T-cell (primary cell): ENCODE measurements at places on chromosomes 1 and 21. TPM values are rescaled to one million over a fixed set of nuclear protein-coding genes. Genes with fewer than 3 reads are reported as not detected.

The TEDDM1 gene
- total RNA-seq = not detected

The CD1E gene
- not detected for total RNA-seq

DNA sequence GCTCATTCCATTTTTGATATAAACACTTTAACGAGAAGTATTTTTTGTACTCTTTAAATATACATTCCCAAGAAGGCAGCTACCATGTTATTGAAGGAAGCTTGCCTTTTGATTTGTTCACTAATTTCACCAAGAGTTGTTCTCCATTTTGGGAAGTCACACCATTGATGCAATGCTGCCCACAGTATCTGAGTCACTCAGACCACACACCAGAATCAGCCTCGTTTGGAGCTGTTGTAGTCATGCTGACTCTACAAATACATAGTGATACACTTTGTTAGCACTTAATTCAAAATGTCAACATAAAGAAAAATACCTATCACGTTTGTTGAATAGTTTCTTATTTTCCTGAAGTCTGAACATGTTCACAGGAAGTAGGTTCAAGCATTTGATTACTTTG lies 78.7 kb downstream of the PAPPA2 start:
- no peak overlapping the region for H3K4me3 ChIP-seq
- no peaks in the 10 kb centered on the region for H3K27me3 ChIP-seq
- no peak overlapping the region for H3K27ac ChIP-seq
- H3K4me1 ChIP-seq = no peaks in the 10 kb centered on the region
- H3K36me3 ChIP-seq = no peaks in the 10 kb centered on the region

DNA sequence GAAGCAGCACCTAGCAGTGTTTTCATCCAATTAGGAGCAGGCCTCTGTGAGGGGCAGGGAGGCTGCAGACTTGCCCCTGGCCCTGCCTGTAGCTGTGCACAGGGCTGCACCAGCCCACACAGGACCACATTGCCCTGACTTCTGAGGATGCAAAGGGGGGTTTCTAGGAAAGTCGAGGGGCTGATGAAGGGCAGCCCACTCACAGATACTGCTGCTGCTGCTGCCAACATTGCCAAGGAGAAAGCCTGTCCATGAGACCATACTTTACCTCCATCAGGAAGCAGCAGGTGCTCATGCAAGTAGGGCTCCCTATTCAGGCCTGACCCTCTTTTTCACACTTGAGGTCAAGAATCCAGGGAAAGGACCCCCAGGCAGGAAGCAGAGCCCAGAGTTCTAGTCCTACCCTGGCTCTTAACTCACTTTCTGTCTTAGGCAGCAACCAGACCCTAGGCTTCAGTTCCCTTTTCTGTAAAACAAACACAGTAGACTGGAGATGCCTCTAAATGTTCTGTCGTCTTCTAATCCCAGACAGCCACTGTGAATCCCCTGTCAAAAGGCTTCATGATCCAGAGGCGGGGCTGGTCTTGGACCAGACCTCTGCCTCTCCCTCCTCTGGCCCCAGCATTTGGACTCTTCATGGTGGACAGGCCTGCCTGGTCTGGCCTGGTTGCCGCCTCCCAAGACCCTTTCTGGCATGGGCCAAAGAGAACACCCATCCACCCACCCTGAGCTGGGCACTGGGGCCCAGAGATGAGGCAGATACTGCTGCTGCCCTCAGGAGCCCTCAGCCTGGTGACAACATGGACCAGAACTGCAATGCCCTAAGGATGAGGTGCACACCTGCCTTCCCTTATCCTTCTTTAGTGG lies 120.2 kb downstream of the GLIS1 start:
- H3K4me1 ChIP-seq = no peaks in the 10 kb centered on the region
- no peak overlapping the region for H3K27ac ChIP-seq
- H3K4me3 ChIP-seq = no peak overlapping the region
- H3K36me3 ChIP-seq = no peaks in the 10 kb centered on the region

DNA sequence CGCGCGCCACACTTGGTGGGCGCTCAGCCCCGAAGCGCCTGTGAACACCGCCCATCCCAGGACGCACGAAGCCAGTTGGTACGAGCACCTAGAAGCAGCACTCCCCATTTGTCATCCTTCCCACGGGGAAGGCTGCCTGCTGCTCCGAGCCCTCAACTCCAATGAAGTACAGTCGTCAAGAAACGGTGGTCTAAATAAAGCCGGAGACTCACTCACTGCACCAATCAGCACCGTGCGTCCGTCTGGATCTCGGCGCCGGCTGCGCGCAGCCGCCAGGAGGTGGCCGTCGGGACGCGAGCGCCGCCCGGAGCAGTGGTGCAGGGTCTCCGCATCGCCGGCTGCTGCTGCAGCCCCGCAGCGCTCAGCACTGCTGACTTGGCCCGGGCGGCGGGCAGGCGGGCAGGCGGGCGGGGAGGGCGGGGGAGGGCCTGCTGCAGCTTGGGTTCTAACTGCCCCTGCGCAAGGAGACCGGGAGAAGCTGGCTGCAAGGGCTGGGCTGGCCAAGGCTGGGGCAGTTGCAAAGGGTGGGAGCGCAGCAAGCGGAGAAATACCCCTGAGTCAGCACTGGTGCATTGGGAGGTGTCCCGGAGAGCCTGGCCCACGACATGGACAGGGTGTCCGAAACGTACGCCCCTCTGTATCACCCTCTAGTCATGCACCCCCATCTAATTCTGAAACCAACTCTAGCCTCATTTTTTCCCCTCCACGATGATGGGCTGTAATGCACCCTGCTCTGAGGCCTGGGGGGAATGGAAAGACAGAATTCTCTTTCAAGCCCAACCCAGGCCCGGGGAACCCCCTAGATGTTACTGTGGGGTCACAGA lies 35.8 kb upstream of the H6PD start:
- no peaks in the 10 kb centered on the region for H3K36me3 ChIP-seq
- H3K27ac ChIP-seq = no peak overlapping the region
- peak overlapping the region; percentile 35 for H3K4me3 ChIP-seq
- H3K27me3 ChIP-seq = peaks cover 79% of the 10 kb centered on the region
- no peak for DNase-seq

- H3K4me3 ChIP-seq = no peak overlapping the region
- no peaks in the 10 kb centered on the region for H3K4me1 ChIP-seq
- no peak for DNase-seq
- no peaks in the 10 kb centered on the region for H3K27me3 ChIP-seq
- no peak overlapping the region for H3K27ac ChIP-seq
Observed at GRCh38 chr1:66641891-66642473, 108.0 kb downstream of the SGIP1 start.

GRCh38 chr1:197304638-197305200 lies 36.7 kb downstream of the CRB1 start:
- no peak for DNase-seq
- no peak overlapping the region for H3K27ac ChIP-seq
- no peak overlapping the region for H3K4me3 ChIP-seq
- no peaks in the 10 kb centered on the region for H3K27me3 ChIP-seq
- no peaks in the 10 kb centered on the region for H3K4me1 ChIP-seq

- no peak overlapping the region for H3K27ac ChIP-seq
- no peaks in the 10 kb centered on the region for H3K36me3 ChIP-seq
- no peak for DNase-seq
- peaks cover 31% of the 10 kb centered on the region for H3K4me1 ChIP-seq
- no peak overlapping the region for H3K4me3 ChIP-seq
- no peaks in the 10 kb centered on the region for H3K27me3 ChIP-seq
Observed at GRCh38 chr1:32311709-32312393, 20.0 kb downstream of the HDAC1 start.
